ENCODE measurements at places on chromosomes 11 and 22.

- DNase-seq, result no peak
Observed at GRCh38 chr11:86291466-86292262, 10.4 kb upstream of the HIKESHI start.

- DNase-seq, result no peak
Observed at GRCh38 chr11:117932947-117933346, 3.7 kb upstream of the TMPRSS13 start.

DNA sequence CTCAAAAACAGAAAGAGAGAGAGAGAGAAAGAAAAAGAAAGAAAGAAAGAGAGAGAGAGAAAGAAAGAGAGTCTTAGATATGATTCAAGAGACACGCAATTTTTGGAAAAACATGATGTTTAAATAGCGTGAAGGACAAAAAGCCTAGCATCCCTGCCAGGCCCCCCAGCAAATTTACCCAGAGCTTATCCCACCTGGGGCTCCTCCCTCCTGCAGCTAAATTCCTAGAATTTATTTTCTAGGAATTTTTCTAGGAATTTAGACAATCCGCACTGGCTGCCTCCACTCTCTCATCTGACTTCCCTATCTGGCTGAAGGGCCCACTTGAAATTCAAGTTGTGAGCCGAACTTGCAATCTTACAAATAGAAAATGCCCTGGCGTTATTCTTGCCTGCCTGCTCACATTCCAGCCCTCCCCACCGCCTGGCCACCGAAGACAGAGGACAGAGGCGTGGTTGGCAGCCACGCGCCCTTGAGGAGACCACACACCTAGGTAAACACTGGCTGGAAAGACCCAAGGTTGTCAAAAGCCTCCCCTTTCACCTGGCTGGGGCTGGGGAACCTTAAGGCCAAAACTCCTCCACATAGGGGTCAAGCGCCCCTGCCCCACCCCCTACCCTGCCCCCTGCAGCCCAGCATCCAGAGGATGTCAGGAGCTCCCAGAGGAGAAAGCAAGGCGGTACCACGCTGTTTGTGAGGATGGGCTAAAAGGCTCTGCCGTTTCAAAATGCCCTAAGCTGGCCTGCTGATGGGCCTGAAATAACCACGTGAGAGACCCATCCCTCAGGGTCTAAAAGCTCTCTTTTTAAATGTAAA, 42.2 kb downstream of the AHNAK start:
- DNase-seq, result no peak

DNA sequence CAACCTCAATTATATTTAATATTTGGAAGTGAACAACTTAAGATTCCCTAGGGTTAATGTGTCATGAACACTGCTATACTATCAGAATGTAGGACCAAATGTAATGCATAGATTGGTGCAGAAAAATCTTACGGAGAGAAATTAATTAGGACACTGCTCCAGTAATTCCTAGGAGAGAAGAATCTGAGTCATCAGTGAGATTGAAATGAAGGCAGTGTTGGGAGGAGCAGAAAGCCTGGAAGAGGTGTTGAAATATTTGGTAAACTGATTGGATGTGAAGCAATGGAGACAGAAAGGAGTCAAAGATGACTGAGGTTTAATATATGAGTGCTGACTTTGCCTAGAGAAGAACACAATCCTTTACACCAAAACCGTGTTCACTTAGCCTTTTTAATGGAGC, 836.0 kb downstream of the FAM181B start:
- no peak for DNase-seq

DNA sequence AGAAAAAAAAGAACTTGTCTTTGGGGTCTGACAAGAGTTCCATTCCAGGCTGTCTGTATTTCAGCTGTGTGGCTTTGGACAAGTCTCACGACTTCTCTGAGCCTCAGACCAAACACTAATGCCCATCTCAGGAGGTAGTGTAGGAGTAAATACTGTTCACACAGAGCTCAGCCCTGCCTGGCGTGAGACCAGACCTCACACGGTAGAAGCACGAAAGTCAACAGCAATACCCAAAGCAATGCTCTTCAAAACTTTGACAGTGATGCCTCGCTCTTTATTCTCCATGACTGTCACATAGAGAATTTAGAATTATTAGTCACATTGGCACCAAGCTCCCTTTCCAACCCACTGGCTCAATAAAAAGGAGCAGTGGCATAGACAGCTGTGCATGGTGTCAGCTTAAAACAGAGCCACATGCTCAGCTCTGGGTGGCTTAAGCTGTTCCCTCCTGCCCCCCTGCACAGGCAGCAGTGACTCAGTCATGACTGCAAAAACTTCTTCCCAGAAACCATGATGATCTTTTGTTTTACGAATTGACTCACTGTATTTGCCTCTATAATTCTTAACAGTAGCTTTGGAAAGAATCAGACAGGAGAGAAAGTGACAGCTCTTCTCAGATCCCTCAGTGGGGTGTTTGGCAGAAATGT, 74.0 kb upstream of the PHF21B start:
- DNase-seq, result no peak
